Activated CD8-positive, alpha-beta memory T cell treated with anti-CD3 and anti-CD28 coated beads for 4 hours (primary cell): ENCODE measurements at places on chromosomes 3 and 15.

DNA sequence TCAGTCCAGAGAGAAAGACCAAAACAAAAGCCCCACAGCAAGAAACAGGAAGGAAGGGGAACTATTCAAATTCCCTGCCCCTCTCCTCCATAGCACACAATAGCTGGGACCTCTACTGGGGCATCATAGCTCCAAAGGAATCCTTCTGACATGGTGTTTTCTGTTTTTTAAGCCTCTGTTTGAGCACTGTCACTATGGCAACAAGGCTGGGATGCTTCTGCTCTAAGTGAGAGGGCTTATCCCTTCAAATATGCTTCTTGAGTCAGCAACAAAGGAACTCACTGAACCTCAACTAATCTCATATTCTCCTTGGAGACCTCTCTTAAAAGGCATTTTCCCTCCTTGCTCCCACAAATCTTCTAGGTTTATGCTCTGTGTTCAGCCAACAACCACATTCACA lies 40.5 kb downstream of the MYLK start:
- no peak for DNase-seq

GRCh38 chr3:43256714-43257461 lies 29.5 kb upstream of the SNRK start:
- no peak for DNase-seq

- DNase-seq, result no peak
Measured at GRCh38 chr3:13064964-13065363, 8.3 kb downstream of the IQSEC1 start.

- no peak for DNase-seq
Measured at GRCh38 chr3:66473692-66474091, 27.1 kb downstream of the LRIG1 start.

- DNase-seq, result no peak
Measured at GRCh38 chr15:46293550-46293949, 658.7 kb downstream of the SQOR start.

DNA sequence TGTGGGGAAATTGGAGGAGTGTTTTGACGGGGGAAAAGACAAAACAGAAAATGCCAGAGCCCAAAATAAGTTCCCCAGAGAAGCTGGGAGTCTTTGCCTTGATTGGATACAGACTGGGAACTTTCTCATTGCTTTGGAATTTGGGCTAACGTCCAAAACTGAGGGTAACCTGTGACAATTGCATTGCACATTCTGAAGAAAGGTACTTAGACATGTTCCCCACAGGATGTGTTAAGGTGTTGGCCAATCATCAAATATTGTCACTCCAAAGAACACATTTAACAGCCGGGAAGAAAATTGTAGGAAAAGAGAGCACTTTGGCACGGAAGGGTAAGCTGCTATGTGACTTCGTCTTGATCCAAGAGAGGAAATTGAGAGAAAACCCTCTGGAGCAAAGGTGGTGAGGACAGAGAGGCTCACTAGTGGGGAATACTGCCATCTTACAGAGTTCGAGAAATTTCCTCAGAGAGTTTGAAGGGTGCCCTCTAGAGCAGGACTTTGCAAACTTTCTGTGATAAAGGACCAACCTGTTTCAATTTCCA lies 619.5 kb upstream of the TBL1XR1 start:
- DNase-seq, result no peak

DNA sequence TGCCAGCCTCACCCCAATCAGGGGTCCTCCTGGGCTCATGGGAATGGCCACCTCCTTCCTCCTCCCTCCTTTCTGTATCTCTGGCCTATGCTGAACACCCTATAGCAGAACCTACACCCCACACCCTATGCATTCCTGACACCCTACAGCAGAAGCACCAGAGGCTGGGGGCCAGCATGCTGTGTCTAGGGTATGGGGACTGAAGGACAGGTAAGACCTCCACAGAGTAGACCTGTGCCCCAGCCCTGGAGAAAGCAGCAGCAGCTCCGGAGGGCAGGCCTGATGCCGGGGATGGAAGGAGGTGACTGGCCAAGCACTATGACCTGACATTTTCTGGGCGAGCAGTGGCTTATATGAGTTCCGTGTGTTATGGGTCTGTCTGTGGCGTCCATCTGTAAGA lies 66.9 kb downstream of the TLE3 start:
- DNase-seq, result no peak

DNA sequence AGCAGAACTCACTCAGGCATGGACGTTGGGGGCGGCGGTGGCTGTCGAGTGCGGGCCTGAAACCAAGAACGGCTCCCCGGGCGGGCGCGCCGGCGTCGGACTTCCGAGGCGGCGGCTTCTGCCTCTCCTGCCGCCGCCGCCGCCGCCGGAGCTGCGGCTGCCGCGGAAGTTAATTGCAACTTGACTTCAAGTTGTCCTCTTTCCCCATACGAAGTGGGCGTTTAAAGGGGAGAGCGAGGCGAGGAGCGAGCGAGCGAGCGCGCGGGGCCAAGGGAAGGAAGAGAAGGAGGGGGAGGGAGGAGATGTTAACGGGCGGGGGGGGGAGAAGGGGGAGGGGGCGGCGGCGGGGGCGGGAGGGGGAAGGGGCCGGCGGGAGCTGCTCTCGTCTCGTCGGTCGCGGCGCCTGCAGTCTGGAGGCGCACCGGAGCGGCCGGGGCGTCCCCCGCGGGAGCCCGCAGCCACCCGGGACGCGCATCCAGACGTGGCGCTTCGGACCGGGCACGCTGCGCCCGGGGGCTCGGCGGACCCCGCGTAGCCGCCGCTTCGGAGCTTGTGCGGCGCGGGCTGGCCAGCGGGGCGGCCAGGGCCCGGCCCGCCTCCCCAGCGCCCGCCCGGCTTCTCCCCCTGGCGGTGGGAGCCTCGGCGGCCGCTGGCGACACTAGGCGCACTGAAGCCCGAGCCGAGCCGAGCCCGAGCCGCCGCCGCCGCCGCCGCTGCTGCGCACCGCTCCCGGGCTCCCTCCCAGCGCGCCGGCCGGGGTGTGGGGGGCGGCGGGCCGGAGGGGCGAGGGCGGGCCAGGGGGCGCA lies 19.7 kb upstream of the SATB1 start:
- peak; percentile 44 for DNase-seq

DNA sequence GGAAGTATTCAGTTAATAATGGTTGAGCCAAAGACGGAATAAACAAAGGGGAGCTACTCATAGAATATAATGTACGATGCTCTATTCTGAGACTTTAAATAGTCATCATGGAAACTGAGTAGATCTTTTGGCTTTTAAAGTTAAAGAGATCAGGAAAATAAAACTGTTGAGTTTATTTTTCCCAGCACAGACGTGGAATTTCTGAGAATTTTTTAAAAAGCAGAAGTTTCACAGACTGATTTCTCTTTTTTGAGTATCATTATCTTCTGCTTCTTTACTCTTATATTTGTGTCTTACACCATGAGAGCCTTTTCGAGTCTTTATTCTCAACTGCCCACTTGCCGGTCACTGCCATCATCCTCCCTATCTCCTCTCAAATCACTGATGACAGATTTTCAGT lies 13.2 kb downstream of the P2RY14 start:
- DNase-seq, result no peak

DNA sequence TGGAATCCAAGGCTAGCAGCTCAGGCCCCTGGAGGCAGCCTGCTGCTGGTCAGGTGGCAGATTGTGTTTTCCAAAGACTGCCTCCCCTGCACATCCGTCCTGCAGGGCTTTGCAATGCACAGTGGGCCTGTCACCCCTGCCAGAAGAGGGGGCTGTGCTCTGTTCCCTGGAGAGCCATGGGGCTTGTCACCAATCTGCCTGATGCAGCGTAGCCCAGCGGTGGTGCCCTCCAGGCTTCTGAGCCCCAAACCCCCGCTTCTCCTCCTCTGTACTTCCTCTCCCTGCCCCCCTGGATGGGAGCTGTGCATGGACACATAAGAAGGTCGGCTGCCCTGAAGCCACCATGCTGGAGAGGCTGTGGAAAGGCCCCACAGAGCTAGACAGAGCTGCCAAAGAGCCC lies 10.0 kb upstream of the PLXNA1 start:
- no peak for DNase-seq

GRCh38 chr3:193905541-193906396 lies 230.2 kb upstream of the HES1 start:
- DNase-seq, result no peak

GRCh38 chr3:68878322-68878721 lies 54.0 kb downstream of the TAFA4 start:
- no peak for DNase-seq

GRCh38 chr3:100496711-100497261 lies 4.4 kb downstream of the TMEM45A start:
- no peak for DNase-seq

GRCh38 chr3:187193181-187193580 lies 4.1 kb upstream of the RTP1 start:
- DNase-seq, result no peak

DNA sequence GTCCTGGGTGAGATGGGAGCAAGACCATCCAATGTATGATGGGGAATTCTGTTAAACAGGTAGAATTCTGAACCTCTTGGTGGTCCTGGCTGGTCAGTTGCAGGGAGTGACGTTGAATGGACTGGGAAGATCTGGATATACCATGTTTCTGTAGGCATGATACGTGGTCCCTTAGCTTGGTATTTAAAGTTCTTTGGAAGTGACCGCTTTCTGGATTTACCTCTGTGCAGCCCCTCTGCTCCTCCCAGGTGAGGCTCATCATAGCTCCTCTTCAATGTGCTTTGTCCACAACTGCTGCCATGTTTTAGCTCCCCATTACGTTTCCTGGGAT lies 37.2 kb downstream of the SMAD3 start:
- no peak for DNase-seq

DNA sequence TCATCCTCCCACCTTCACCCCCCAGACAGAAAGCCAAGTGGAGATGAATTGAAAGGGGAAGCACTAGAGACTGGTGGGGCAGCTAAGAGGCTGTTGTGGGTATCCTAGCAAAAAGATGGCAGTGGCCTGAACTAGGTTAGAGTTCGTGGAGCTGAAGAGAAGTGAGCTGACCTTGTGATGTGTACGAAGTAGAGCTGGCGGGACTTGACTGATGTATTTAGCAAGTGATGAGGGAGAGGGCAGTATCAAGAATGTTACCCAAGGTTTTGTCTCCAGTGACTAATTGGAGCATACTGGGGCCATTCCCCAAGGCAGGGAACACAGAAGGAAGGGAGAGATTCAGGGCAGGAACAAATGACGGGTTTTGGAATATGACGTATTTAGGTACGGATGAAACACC lies 50.0 kb upstream of the CP start:
- no peak for DNase-seq

GRCh38 chr3:169478566-169479313 lies 184.8 kb downstream of the MECOM start:
- DNase-seq, result no peak

DNA sequence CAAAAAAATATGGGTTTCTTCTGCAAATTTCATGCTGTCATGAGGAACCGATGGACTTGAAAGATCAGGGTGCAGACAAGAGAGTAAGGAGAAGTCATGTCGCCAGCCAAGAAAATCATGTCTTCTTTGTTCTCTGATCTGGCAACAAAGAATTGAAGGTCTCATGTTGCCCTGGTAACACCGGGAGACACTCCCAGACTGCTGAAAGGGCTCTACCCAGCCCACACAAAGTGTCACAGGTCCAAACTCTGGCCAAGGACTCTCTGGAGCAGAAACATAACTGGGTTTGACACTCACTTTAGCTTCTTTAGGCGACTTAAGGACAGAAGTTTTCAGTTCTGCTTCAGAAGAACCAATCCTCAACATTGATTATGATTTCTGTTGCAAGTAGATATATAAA lies 42.9 kb downstream of the SIDT1 start:
- no peak for DNase-seq

- DNase-seq, result no peak
Measured at GRCh38 chr3:38574411-38575278, 74.8 kb downstream of the SCN5A start.

- DNase-seq, result no peak
Measured at GRCh38 chr3:123099331-123100192, 32.7 kb downstream of the PDIA5 start.
